Renal cortical epithelial cell (primary cell): ENCODE measurements at places on chromosomes 11 and 22. TPM values are rescaled to one million over a fixed set of nuclear protein-coding genes. Genes with fewer than 3 reads are reported as not detected.

- DNase-seq = no peak
These were observed 15.7 kb downstream of the SNU13 start for GRCh38 chr22:41672780-41673509.

GRCh38 chr11:47948137-47948536 lies 32.2 kb upstream of the PTPRJ start:
- DNase-seq = no peak

GRCh38 chr11:2711161-2711560 lies 11.4 kb upstream of the KCNQ1OT1 start:
- no peak for DNase-seq

GRCh38 chr11:1777737-1778136 lies 14.0 kb upstream of the CTSD start:
- no peak for DNase-seq

GRCh38 chr22:27250418-27250817 lies 551.1 kb downstream of the MN1 start:
- no peak for DNase-seq

DNA sequence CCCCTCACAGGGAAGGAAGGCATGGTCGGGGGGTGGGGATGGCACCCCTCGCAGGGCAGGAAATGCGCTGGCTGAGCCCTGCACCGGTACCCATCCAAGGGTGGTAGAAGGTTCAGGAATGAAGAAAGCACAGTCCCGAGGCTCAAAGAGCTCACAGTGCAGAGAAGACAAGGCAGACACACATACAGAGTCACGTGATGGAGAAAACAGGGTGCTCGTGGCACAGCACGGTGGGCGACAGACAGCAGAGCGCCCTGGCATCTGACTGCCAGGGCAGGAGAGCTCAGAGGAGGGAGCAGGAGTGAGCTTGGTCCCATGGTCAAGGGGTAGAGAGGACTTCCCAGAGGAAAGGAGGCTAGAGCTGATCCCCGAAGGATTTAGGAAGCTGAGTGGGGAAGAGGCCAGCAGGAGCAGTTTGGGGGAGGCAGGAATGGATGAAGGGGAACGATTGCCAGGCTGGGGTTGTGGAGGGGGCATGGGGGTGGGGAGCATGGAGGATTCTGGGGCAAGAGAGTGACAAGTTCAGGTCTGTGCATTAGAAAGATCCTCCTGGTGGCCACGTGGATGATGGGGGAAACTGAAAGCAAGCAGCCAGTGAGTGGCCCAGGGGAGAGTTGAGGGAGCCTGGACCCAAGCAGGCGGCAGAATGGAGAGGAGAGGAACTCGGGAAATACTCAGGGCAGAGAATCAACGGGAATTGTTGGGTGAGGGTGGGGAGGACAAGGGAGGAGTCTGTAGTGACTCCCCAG lies 43.9 kb downstream of the PDE2A start:
- DNase-seq = no peak

DNA sequence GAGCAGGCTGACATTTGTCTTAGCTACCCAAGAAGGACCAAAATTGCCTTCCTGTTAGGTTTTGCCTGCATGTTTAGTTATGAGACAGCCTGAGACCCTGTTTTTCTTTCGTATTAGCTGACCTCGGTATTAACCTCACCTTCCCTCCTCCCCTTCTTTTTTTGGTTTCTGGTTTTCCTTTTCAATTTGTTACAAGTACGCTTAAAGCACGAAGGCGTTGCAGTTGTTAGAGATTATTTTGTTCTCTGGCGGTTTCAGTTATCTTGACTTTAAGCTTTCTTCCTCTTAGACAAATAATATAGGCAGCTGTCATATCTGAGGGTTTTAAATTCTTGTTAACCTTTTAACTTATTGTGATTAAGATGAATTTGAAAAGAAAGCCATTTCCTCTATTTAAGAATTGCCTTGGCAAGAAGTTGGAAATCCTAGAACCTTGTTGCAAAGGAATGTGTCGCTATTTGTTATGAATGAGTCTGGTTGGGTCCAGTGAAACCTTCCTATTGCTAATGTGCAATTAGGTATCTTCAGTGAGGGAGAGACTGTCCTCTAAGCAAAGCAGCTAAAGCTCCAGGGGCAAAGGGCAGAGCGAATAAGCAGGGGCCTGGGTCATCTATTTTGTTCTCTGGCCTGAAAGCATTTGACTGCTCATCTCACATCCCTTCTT lies 45.7 kb downstream of the PACS1 start:
- DNase-seq = no peak

GRCh38 chr11:25271301-25271700 lies 774.4 kb downstream of the LUZP2 start:
- no peak for DNase-seq

DNA sequence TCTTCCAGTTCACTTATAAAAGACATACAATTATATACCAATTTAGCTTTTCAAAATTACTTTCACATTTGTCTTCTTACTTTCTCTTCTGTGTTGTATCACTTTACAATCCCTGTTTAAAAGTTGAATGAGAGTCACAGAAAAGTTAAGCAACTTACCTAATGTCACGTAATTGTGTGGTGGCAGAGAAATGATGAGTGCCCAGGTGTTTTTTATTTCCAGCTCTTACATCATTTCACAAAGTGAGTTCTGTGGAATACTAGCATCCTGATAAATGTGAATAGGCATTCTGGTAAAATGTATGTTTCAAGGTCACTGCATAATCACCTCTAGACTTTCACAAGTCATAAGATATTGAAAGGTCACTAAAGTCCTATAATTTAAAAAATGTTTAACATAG lies 133.0 kb upstream of the FIBIN start:
- DNase-seq = no peak

DNA sequence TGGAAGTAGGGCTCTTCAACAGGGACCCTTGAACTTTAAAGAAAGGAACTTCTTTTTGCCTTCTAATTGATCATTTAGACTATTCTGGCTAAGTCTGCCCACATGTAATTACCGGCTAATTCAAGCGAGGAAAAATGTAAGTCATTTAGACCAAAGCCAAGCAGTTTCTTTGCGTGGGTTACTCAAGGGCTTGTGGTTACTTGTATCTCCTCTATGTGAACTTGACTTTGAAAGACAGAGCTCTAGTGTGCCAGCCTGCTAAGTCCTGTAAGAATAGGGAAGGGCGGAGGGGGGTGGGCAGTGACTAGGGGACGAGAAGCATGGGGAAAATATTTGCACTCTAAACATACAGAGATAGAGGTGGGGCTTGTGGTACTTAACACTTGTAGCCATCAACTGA lies 145.2 kb upstream of the TEAD1 start:
- DNase-seq = peak; percentile 15

DNA sequence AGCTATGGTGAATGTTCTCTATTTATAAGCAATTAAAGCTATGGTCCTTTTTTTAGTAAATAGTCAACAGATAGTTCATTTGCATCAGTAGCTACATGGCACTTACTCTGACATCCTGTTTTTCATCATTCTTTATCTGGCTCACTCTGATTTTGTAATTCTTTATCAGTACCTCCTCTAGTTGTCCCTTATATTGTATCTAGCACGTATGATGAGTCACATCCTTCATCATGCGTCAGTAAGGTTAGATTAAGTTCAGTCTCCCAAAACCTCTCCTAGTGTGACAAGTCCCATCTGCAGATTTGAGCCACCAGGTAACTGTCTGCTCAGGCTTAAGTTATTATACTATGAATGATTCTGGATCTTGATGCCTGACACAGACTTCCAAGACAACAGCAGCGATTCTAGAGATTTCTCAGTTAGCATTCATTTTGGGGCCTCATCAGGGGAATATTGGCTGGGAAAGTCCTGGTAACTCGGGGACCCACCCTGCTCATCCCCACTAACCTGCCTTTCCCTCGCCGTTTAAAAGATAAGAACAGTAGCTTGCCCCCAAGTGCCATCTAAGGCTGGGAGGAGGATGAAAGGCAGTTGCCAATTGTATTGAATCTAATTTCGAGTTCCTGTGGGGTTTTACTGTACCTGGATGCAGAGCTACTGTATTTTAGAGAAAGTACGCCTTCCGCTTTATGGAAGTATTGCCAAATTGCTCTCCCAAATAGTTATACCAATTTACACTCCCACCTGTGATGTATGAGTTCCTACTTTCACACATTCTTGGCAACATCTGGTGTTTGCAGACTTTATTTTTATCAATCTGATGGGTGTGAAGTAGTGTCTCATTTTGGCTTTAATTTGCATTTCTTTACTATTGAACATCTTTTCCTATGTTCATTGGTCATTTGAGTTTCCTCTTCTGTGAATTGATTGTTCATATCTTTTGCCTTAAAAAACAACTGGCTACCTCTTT lies 55.9 kb downstream of the ZC3H12C start:
- peak; percentile 65 for DNase-seq

GRCh38 chr11:81658722-81659121 lies 1074.9 kb downstream of the FAM181B start:
- peak; percentile 32 for DNase-seq

- DNase-seq = no peak
These were observed 75.4 kb upstream of the WNT7B start for GRCh38 chr22:46052331-46052771.

- no peak for DNase-seq
These were observed 35.0 kb downstream of the TREH start for GRCh38 chr11:118644496-118644895.

GRCh38 chr22:38733724-38734381 lies 21.9 kb downstream of the SUN2 start:
- DNase-seq = no peak

- peak; percentile 99 for DNase-seq
These were observed 10.9 kb upstream of the HBE1 start for GRCh38 chr11:5280582-5281102.

GRCh38 chr11:87870086-87870485 lies 305.2 kb downstream of the RAB38 start:
- no peak for DNase-seq

DNA sequence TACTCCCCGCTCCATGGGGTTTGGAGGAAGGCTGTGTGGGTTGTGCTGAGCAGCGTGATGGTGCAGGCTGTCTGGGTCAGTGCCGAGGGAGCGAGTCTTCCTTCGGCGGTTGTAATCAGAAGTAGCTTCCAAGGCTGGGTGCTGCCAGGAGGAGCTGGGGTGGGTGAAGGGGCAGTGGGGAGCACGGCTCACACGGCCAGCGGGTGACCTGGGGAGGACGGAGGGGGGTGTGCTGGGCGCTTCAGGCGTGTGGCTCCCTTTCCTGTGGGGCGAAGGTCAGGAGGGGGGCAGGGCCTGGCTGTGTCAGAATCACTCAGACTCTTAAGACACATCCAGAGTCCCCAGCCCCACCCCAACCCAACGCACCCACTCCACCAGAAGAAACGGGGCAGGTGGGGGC lies 60.2 kb downstream of the LRP5 start:
- no peak for DNase-seq

GRCh38 chr22:35840302-35840739 lies 122.6 kb downstream of the APOL5 start:
- DNase-seq = peak; percentile 92

DNA sequence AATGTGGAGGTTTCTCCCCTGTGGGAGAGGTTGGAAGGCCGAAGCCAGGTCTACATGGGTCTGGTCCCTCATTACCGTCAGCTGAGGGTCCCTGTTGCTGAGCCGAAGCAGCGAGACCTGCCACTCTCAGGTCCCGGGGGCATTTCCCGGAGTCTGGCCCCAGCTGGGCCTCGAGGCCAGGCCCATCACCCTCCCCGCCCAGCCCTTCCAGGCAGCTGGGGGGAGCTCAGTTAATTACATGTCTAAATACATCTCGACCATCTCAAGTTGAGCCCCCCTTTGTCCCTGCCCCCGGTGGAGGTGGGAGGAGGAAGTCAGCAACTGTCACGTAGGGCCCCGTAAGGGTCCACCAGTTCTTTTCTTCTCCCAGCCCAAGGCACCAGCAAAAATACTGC lies 3.6 kb downstream of the CDKN1C start:
- no peak for DNase-seq

DNA sequence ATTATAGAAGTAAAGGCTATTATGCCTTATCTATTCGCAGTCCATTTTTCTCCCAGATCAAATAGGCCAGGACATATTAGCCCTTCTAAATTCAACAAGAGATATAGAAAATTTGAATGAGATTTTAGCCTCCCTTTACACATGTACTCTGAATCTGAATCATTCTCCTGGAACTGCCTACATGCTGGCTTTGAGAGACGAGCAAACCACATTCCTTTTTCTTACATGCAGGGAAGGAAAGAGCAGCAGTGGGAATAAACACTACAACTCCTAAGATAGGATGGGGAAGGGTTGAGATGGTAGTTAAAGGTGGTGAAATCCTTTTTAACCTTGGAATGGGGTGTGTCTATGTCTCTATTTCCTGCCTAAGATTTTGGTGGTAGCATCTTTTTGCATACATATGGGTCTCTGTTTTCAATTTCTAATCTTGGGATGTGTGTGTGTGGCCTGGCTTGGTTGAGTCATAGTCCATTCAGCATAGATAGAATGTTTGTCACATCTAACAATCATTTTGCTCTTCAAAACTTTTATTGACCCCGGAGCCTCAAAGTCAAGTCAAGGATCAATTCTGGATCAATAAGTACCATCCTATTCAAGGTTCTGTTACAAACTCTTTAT lies 11.1 kb upstream of the OOSP2 start:
- no peak for DNase-seq

DNA sequence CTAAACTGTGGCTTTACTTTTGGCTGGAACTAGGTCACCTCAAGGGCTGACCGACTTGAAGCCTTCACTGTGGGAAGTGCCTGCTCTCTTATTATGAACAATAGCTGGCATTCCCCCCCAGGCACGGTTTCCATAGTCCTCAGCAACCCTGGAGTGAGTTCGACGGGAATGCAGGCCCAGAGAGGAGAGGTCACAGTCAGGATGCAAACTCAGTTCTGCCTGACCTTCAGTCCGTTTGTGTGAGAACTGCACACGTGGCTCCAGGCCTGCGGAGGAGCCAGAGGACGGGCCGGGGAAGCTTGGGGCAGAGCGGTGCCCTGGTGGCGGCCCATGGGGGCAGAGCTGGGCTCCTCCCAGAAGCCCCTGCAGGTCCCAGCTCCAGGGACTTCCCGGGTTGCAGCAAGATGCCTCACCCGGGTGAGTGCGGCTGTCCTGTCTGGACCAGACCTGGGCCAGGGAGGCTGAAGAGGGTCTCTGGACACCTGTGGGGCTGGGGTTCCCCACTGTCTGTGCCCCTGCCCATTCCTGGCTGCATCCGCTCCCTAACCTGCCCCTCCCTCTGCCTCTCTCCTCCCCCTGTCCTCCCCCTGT lies 17.2 kb downstream of the SLC25A18 start:
- no peak for DNase-seq

- DNase-seq = peak; percentile 54
These were observed 6.4 kb upstream of the IFITM3 start for GRCh38 chr11:326842-327580.

- DNase-seq = no peak
These were observed 22.7 kb downstream of the PTDSS2 start for GRCh38 chr11:472816-473215.

SNU13 gene
- 92.2 and 104 TPM in 2 replicates for total RNA-seq

CD6 gene
- not detected in 2 replicates for total RNA-seq

DNAJB13 gene
- 0.35 and 1.4 TPM in 2 replicates for total RNA-seq

KIRREL3 gene
- 0.10 and 7.6 TPM in 2 replicates for total RNA-seq

SERGEF gene
- 29.5 and 31.3 TPM in 2 replicates for total RNA-seq

OR10D3 gene
- total RNA-seq = not detected in 2 replicates

SORL1 gene
- total RNA-seq = 3.1 and 4.3 TPM in 2 replicates

GLB1L2 gene
- total RNA-seq = 4.2 and 4.3 TPM in 2 replicates

CD81 gene
- 131 and 666 TPM in 2 replicates for total RNA-seq

IGLL1 gene
- not detected in 2 replicates for total RNA-seq

CSNK2A3 gene
- total RNA-seq = 2.4 and 3.1 TPM in 2 replicates

RELA gene
- total RNA-seq = 15.3 and 23.2 TPM in 2 replicates

NADSYN1 gene
- total RNA-seq = 68.9 and 80.6 TPM in 2 replicates
